ENCODE measurements at places on chromosomes 3 and 15.

DNA sequence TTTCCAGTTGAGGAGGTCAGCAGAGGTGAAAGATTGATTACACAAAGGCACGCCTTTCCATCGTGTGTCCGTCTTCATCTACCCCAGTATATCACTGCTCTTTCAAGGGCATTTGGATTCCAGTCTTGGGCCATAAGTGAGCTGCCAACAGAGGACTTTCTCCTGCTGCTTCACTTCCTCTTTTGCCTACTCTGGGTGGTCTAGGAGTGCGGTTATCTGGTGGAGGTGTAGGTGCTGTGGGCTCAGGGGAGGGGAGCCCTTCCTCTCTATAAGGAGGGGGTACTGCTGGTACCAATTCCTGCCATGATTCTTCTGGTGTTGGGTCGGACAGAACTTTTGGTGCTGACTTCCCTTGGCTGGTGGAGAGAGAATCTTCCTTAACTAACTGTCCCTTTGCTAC lies 83.1 kb upstream of the VEPH1 start:
- DNase-seq, result no peak

- no peak for DNase-seq
These were observed 32.5 kb upstream of the LCTL start for GRCh38 chr15:66598095-66598815.

DNA sequence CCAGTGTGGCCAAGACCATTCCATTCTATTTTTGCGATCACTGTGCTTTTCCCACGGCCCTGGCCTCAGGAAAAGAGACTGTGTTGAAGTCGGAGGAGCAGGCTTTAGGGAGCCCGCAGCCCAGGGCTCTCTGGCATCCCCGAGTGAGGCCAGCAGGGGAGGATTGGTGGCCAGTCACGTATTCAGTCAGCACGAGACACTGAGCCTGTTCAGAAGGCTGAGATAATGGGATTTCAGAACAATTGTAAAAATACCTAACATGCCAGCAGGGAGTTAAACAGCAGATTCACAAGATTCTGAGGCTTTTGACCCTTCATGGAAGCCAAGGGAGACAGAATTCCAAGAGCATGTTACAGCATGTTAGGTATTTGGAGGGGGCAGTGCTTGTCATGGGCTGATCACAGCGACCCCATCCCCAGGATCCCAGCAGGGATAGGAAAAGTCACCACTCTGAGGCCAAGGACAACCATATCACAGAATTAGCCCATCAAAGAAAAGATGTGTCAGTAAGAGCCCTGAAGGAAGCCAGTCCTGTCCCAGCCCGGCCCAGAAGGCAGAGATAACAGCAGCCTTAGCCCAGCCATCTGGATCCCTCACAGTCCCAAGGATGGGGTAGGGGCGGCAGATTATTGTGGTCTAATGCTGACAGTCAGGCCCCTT lies 40.6 kb downstream of the AMOTL2 start:
- no peak for DNase-seq

GRCh38 chr3:11635680-11636393 lies 7.9 kb downstream of the VGLL4 start:
- DNase-seq, result no peak

DNA sequence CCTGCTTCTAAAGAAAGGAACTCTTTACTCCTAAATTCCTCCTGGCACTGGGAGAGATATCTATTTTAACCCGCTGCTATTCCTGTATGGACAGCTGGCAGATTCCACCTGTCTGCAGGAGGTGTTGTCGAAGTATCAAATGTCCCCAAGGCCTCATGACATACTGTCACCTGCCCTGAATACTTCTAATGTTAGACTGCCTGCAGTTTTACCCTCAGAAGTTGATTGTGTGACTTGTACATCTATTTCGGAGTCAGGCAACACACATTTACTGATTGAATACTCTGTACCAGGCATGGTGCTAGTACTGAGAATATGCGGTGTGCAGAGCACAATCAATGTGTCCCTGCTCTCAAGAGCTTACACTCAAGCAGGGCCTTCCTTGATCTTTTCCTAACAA lies 38.6 kb downstream of the PDZRN3 start:
- DNase-seq, result no peak

DNA sequence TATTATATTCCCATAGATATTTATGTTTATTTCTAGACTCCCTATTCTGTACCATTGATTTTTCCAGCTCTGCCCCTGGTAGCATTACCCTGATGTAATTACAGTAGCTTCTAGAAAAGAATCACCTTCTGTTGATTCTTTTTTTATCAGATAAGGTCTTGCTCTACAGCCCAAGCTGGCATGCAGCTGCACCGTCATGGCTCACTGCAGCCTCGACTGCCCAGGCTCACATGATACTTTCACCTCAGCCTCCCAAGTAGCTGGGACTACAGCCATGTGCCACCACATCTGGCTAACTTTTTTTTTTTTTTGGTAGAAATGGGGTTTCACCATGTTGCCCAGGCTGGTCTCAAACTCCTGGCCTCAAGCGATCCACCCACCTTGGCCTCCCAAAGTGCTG lies 41.8 kb downstream of the SLC24A1 start:
- peak; percentile 23 for DNase-seq

GRCh38 chr3:178139116-178139515 lies 397.1 kb upstream of the KCNMB2 start:
- no peak for DNase-seq
